ENCODE measurements at places on chromosomes 1 and 21. TPM values are rescaled to one million over a fixed set of nuclear protein-coding genes. Genes with fewer than 3 reads are reported as not detected.

- no peak for DNase-seq
Measured at GRCh38 chr1:18554597-18554996, 73.9 kb downstream of the KLHDC7A start.

GRCh38 chr1:182304627-182305026 is 87.0 kb downstream of the GLUL start:
- no peak for DNase-seq

DNA sequence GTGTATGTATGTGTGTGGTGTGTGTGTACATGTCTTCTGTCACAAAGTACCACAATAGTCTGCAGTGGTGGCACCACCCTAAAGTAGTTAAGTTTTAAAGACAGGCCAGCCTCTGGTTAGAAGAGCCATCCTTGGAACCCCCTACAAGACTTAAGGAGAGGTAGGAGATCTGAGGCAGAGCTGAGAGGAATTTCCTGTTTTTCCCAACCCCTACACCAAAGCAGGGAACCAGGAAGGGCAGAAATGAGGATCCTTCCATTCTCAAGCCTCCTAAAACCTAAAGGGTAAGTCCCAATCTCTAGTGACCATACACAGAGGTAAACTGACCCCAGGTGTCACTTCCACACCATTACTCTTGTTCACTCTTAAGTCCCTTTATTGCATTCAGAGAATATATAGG is 11.1 kb downstream of the PEA15 start:
- no peak for DNase-seq

DNA sequence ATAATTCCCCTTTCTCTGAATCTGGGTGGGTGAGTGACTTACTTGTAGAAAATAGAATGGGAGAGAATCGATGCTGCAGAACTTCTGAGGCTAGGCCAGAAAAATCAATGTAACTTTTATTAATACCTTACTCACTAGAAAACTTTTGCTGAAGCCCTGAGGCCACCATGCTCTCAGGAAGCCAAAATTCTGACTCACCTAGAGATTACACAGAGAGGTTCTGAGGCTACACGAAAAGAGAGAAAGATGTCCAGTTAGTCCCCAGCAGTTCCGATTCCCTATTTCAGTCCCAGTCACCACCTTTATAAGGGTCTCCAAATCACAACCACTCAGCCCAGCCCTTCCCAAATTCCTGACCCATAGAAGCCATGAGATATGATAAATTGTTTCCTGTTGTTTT is 135.2 kb downstream of the NTPCR start:
- peak; percentile 74 for DNase-seq

CCDC185 gene
- total RNA-seq: not detected

GPR25 gene
- not detected for total RNA-seq

SPATA21 gene
- not detected for total RNA-seq

GBP7 gene
- total RNA-seq: not detected

NBL1 gene
- 221 TPM for total RNA-seq

Measured in RPMI7951 (cell line).